Pericardium fibroblast (primary cell): ENCODE measurements at places on chromosomes 16 and 17. TPM values are rescaled to one million over a fixed set of nuclear protein-coding genes. Genes with fewer than 3 reads are reported as not detected.

The CCL1 gene
- not detected in 2 replicates for total RNA-seq

The VPS35L gene
- total RNA-seq = 44.0 and 55.1 TPM in 2 replicates

The SMIM5 gene
- not detected in 2 replicates for total RNA-seq

The C1QTNF1 gene
- 36.3 and 210 TPM in 2 replicates for total RNA-seq

The DHRS7C gene
- not detected in 2 replicates for total RNA-seq

The RAB37 gene
- 0.35 TPM in 1 of 2 replicates, not detected in the other for total RNA-seq
